ENCODE measurements at places on chromosomes 6 and 20.

- no peak for DNase-seq
These were observed 472.3 kb downstream of the MMUT start for GRCh38 chr6:48990739-48991138.

DNA sequence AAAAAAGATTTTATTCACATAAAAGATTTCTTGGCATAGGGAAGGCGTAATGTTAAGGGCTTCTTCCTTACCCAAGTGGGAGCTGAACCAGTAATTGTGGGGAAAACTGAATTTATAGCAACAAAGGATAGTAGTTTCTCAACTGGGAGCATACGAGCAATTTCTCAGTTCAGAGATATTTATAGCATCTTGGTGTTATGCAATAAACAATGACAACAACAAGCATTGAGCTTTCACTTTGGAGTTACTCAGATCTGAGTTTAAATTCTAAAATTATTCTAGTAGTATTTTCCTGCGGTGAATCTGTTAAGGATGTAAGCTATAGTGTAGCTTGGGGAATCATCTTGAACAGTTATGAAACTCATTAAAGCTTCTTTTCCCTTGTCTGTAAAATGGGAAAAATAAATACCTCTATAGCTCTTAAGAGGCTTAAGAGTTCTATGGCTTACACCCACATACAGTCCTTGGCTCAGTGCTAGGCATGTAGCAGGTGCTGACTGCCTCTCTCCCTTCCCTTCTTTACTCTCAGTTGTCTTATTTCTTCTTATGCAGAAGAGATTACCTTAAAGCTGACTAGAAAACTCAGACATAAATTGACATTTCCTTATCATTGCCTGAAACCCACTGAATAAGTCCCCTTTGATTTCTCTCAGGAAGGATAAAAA is 58.8 kb downstream of the SAMD5 start:
- no peak for DNase-seq

DNA sequence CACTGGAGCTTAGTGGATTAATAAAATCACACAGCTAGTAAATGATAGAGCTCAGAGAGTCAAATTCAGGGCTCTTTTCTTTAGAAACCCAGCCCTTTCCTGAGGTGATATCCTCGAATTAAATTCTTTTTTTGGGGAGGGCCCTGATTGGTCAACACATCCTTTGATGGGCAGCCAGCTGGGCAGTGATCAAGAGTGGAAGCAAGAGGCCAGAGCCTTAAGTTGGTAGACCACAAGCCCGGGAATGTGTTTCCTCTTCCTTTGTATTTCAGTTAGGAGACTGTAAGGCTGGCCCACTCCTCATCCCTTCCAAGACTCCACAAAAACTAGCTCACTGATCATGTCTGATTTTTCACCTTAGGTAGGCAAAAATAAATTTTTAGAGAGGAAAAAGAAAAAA is 640.5 kb downstream of the DHX35 start:
- DNase-seq = no peak

- DNase-seq = peak; percentile 79
These were observed 111.9 kb downstream of the JARID2 start for GRCh38 chr6:15357782-15358181.

GRCh38 chr6:116239856-116240255 is 14.0 kb downstream of the TSPYL4 start:
- no peak for DNase-seq

DNA sequence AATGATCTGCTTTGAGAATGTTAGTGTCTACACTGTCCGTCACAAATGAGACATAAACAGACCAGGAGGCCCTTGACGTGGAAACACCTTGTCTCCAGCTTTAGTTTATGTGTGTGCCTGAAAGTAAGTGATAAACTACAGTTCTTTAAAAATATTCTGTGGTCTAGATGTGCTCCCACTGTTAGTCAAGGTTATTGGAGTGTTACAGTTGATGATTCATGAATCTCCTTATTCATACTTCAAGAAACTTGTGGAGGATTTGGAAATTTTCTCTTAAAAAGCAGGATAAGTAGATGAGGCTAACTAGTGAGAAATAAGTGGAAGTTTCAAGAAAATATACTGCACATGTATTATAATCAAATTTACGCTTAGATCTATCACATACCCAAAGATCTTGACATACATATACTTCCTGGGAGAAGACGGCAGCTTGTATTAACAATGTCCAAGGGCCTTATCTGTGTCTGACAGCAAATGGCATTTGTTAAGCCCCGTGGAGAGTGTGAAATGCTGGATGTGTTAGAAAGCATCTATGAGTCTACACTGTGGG is 90.5 kb upstream of the MBOAT1 start:
- DNase-seq = no peak
